ENCODE measurements at places on chromosomes 4 and X.
A peak's percentile ranks its signal among the peaks of the same experiment; 100 is the strongest.

GRCh38 chr4:143391895-143392294, 55.2 kb downstream of the GAB1 start:
- DNase-seq: no peak

DNA sequence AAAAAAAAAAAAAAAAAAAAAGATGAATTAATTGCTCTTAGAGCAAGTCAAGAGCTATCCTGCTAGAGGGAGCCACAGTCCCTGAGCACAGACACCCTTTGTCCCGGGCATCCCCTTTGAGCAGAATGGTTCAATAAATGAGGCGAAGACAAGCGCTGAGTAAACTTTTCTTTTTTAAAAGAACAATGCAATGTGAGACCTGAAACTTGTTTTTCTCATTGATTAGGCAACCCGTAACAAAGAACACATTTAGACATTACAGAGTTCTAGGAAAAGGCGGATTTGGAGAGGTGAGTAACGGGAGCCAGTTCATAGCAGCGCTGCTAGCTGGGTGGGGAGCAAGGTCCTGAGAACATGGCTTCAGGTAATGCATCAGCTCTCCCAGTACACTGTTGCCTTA, 46.1 kb downstream of the GRK4 start:
- DNase-seq: no peak

DNA sequence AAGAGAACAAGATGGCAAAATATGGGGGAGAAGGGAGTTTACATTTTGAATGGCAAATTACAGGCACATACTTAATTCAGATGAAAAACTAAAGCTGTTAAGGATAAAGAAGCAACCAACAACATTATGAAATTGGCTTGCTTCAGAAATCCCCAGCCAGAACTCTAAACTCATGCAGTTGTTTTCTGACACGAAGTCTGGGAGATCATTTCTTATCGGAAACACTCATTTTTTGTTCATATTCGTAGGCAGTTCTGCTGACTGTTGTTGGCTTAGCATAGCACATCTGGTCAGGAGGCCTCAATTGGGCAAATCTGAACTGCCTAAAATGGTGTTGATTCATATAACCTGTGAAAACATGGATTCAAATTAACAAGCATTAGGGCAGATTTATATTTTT, 33.0 kb upstream of the ARHGAP6 start:
- no peak for DNase-seq

- DNase-seq: no peak
These were observed 126.7 kb downstream of the AFAP1 start for GRCh38 chr4:7812921-7813320.

- DNase-seq: no peak
These were observed 44.4 kb downstream of the POLR2B start for GRCh38 chr4:57023104-57023503.

DNA sequence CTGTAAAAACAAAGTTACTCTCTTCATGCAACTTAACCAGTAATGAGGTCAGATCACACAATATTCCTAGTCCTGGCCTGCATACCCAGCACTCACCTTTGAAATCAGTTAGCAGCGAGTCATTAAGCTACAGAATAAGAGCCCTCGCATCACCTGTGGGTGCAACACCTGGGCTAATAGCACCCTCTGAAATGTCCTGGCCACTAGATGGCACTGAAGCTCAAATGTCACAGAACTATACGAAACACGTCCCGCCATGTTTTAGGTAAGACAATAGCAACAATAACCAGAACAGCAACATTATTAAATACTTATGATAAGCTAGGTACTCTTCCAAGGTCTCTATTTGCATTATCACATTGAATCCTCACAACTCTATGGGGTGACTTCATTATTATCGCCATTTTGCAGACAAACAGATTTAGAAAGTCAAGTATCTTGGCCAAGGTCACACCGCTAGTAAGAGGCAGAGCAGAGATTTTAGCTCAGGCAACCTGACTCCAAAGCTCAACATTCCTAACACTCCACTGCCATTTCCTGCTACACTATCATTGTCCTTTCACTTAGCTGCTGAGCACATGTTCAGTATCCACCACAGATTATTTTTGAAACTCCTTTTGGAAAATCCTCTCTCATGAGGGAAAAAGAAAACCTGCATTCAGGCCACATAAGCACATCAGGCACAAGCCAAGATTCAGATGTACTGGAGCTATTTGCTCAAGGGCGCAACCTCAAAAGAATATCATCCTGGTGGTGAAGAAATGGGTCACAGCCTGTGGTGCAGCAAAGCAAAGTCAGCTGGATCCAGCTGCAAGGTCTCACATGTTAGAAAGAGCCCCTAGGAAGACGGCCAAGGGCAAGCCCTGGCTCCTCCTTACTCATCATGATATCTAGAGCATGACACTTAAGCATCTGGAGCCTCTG, 59.5 kb upstream of the KDR start:
- DNase-seq: no peak

- no peak for DNase-seq
These were observed 41.3 kb upstream of the VCX start for GRCh38 chrX:7801711-7802110.

DNA sequence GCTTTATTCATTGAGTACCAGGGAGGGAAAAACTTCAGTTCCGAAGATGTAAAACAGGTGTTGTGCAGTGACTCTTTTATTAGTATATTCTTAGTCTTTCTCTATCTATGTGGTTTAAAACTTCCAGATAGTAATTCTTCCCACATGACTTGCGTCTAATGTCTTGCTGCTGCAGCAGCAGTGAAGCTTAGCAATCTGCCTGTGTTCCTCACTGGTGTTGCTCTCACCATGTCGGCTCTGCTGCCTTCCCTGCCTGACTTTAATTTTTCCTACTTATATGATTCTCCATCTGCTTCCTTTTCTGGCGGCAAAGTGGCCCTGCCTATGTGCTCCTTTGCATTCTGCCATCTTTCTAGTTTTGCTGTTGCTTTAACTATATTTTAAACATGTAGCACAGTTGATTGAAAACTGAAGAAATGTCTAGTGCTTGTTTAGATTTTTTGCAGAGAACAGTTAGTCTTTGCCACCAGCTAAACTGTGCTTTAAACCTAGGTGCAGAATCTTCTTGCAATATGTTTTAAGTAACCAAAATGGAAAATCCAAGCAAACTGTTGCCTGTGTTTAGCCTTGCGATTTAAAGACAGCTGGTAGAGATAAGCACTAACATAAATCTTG, 1934.2 kb upstream of the IGFBP7 start:
- DNase-seq: no peak

DNA sequence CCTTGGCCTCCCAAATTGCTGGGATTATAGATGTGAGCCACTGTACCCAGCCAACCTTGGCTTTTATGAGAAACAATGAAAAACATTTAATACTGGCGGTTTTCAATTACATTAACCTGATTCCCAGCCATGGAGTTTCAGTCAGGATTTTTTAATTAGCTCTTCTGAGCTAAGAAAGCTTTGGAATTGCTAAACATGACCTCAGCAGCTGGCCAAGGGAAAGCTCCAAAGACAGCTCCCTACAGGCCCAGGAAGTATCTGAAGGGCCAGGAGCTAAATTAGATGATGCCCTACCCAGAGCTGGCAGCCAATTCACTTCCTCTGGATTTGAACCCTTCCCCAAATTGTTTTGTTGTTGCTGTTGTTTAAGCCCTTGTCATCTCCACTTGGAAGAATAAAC, 26.5 kb upstream of the FUNDC1 start:
- no peak for DNase-seq

GRCh38 chrX:39149761-39150160, 348.5 kb downstream of the MID1IP1 start:
- DNase-seq: peak; percentile 76

- no peak for DNase-seq
These were observed 19.5 kb upstream of the SYTL5 start for GRCh38 chrX:37986893-37987292.

Measured in NCI-H2227 treated with DMSO at 0.1 percent for 48 hours (cell line).